ENCODE measurements at places on chromosomes 11 and 22. TPM values are rescaled to one million over a fixed set of nuclear protein-coding genes. Genes with fewer than 3 reads are reported as not detected.

Gene CSF2RB
- total RNA-seq = 0.28 TPM

Gene RAB36
- total RNA-seq = 2.7 TPM

Gene TAGLN
- total RNA-seq = 126 TPM

Gene OR51E2
- 0.28 TPM for total RNA-seq

Gene PRODH
- 27.9 TPM for total RNA-seq

DNA sequence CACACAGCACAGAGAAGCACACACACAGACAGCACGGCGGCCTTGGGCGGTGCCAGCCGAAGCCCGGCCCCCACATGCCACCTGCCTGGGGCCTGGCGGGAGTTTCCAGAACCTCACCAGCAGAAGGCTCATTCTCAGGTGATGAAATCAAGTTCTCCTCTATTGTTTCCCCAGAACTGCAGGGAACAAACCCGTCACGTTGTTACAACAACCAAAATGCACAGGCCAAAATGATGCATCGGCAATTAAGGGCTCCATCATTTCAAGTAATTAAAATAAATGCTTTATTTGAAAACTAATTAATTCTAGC is 30.8 kb downstream of the GNB1L start:
- no peaks in the 10 kb centered on the region for H3K4me1 ChIP-seq
- no peak overlapping the region for H3K27ac ChIP-seq
- no peaks in the 10 kb centered on the region for H3K36me3 ChIP-seq
- peak; percentile 11 for DNase-seq

GRCh38 chr22:28029956-28030355 is 110.9 kb upstream of the PITPNB start:
- H3K4me1 ChIP-seq = peaks cover 10% of the 10 kb centered on the region
- no peak overlapping the region for H3K4me3 ChIP-seq
- DNase-seq = no peak
- H3K27ac ChIP-seq = no peak overlapping the region

- no peak for DNase-seq
- H3K4me3 ChIP-seq = no peak overlapping the region
- H3K36me3 ChIP-seq = no peaks in the 10 kb centered on the region
- no peak overlapping the region for H3K27ac ChIP-seq
- H3K4me1 ChIP-seq = peaks cover 37% of the 10 kb centered on the region
Measured at GRCh38 chr11:96151501-96151900, 191.5 kb downstream of the MAML2 start.

DNA sequence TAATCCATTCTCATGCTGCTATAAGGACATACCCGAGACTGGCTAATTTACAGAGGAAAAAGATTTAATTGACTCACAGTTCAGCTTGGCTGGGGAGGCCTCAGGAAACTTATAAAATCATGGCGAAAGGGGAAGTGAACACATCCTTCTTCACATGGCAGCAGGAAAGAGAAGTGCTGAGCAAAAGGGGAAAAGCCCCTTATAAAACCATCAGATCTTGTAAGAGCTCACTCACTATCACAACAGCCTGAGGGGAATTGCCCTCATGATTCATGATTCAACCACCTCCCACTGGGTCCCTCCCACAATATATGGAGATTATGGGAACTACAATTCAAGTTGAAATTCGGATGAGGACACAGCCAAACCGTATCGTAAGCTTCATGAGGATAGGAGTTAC is 3.8 kb upstream of the CYB5R2 start:
- no peak for DNase-seq
- H3K4me1 ChIP-seq = peaks cover 18% of the 10 kb centered on the region
- H3K27ac ChIP-seq = peak overlapping the region; percentile 61
- no peak overlapping the region for H3K4me3 ChIP-seq

DNA sequence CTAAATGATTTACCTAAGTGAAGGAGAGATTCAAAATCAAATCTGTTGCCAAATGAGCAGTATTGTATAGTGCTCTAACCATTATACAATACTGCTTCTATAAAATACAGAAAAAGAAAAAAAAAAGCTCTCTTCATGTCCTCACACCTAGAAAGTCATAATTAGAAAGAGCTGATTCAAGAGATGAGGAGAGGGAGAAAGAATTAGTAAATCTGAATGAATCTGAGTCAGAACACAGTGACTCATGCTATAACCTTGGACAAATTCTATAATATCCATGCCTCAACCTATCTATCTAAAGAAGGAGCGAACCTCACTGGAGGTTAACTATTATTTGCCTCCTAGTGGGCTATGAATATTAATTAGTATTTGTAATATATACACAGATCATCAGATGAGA is 29.4 kb downstream of the AMBRA1 start:
- H3K27ac ChIP-seq = no peak overlapping the region
- H3K4me3 ChIP-seq = no peak overlapping the region
- DNase-seq = no peak
- H3K36me3 ChIP-seq = no peaks in the 10 kb centered on the region

GRCh38 chr22:30201945-30202344 is 44.6 kb downstream of the LIF start:
- H3K4me3 ChIP-seq = no peak overlapping the region
- no peak for DNase-seq
- no peaks in the 10 kb centered on the region for H3K36me3 ChIP-seq
- H3K27ac ChIP-seq = peak overlapping the region; percentile 87

DNA sequence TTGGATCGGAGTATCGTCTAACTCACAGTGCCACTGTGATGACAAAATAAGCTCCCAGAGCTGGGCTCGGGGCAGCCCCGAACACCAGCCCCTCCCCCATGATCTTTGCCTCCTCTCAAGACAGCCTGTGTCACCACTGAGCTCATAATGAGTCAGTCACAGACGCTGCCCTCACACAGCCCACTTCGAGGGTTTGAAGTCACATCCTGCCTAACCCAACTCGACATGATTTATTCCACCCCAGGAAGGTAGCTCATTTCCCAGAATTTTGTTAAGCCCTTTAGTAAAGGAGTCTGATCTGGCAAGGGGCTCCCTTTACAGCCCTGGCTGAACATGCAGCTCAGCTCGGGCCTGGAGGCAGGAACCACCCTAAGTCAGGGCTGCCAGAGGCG is 22.8 kb downstream of the MYH9 start:
- H3K27me3 ChIP-seq = no peaks in the 10 kb centered on the region
- peak; percentile 91 for DNase-seq
- peaks cover 94% of the 10 kb centered on the region for H3K4me1 ChIP-seq
- no peak overlapping the region for H3K4me3 ChIP-seq
- H3K36me3 ChIP-seq = no peaks in the 10 kb centered on the region

DNA sequence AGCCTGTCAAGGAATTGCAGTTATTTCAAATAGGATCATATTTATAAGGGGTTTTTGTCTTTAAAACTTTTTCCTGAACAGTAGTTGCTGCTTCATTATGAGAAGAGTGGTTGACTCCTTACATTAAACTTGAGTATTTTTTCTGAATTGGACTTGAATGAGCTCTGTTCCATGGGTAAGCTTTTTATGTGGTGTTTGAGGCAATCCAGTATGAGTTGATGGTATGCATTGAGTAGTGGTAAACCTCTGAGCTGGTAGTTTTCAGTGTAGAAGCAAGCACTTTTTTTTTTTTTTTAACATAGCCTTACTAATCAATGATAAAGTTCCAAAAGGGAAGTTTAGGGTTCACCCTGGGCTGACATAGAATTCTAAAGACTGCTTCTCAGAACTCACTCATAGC is 3.4 kb downstream of the KMT2A start:
- H3K36me3 ChIP-seq = no peaks in the 10 kb centered on the region
- H3K27me3 ChIP-seq = no peaks in the 10 kb centered on the region
- H3K27ac ChIP-seq = peak overlapping the region; percentile 38
- peak overlapping the region; percentile 25 for H3K4me3 ChIP-seq
- DNase-seq = no peak
- H3K4me1 ChIP-seq = peaks cover 20% of the 10 kb centered on the region

- H3K27me3 ChIP-seq = no peaks in the 10 kb centered on the region
- H3K4me3 ChIP-seq = no peak overlapping the region
- no peak for DNase-seq
Measured at GRCh38 chr11:37115963-37116362, 517.9 kb upstream of the RAG2 start.

DNA sequence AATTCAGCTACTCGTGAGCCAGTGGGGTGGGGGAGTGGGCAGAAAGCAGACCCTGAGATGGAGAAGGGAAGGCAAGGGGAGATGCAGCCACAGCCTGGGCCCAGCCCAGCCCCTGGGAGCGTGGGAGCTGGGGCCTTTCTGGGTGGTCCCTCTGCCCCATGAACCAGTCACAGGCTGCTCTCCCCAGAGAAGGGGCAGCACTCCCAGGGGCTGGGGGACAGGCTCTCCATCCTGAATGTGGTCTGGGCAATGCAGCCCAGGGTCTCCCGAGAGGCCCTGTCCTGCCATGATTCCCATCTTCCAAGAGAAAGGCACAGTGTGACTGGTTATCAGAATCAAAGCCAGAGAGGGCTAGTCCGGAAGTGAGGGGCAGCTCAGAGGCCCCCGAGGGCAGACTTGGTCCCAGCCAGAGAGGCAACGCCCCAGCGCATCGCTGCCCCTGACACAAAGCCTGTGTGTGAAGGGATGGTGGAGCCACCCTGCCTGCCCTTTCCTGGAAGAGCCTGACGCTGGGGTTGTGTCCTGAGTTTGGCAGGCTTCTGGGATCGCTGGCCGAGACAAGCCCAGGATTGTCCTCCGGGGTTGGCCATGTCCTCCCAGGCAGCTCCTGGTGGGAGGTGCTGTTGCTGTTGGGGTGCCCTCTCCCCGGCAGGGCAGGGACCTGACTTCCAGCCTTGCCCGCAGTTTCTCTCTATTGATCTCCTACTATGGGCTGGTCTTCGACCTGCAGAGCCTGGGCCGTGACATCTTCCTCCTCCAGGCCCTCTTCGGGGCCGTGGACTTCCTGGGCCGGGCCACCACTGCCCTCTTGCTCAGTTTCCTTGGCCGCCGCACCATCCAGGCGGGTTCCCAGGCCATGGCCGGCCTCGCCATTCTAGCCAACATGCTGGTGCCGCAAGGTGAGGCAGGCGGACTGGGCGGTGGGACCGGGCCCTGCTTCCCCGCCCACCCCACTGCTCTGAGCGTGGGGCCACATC is 23.8 kb upstream of the SLC22A12 start:
- no peak for DNase-seq
- H3K27me3 ChIP-seq = no peaks in the 10 kb centered on the region
- H3K36me3 ChIP-seq = no peaks in the 10 kb centered on the region
- H3K4me3 ChIP-seq = no peak overlapping the region
- H3K27ac ChIP-seq = peak overlapping the region; percentile 40

All from hepatocyte (in vitro differentiated cells).